Right atrium auricular region (tissue), 2 donors: ENCODE measurements at places on chromosomes 16 and 17. TPM values are rescaled to one million over a fixed set of nuclear protein-coding genes. Genes with fewer than 3 reads are reported as not detected.

- peaks cover 5% of the 10 kb centered on the region for H3K36me3 ChIP-seq
- no peak for DNase-seq
- H3K27ac ChIP-seq: no peak overlapping the region
- H3K27me3 ChIP-seq: no peaks in the 10 kb centered on the region
- no peak overlapping the region for H3K4me3 ChIP-seq
- no peaks in the 10 kb centered on the region for H3K4me1 ChIP-seq
These were observed 21.6 kb downstream of the GAA start for GRCh38 chr17:80122926-80123505.

The CDH16 gene
- total RNA-seq: 0.79 TPM

DNA sequence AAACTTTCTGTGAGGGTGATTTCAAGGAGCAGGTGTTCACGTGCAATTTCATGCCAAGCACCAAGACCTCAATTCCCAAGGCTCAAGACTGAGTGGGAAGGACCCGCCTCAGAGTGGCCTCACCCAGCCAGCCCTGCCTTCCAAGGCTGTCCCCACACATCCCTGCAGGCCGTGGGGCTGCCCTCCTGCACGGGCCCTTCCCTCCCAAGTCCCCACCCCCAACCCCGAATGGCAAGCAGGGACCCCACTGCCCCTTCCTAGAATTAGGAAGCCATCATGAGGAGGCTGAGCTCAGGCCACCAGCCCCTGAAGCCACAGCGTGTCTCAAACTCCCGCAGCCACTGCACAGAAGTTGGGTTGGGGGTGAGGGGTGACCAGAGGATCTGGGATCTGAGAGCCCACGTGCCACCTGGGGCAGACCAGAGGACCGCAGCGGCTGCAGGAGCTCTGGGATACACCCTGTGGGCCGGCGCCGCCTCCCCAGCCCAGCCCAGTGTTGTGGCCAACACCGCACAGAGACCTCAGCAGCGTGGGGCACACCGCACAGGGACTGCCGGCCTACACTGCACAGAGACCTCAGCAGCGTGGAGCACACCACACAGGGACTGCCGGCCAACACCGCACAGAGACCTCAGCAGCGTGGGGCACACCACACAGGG, 20.7 kb downstream of the GNPTG start:
- DNase-seq: no peak
- H3K27me3 ChIP-seq: no peaks in the 10 kb centered on the region
- no peak overlapping the region for H3K4me3 ChIP-seq
- H3K27ac ChIP-seq: no peak overlapping the region

- H3K36me3 ChIP-seq: no peaks in the 10 kb centered on the region
- H3K27ac ChIP-seq: peak overlapping the region; percentile 92
- no peak for DNase-seq
- peak overlapping the region; percentile 16 for H3K4me3 ChIP-seq
- H3K4me1 ChIP-seq: peaks cover 79% of the 10 kb centered on the region
- H3K27me3 ChIP-seq: no peaks in the 10 kb centered on the region
These were observed 18.7 kb downstream of the CEP295NL start for GRCh38 chr17:78884148-78884825.

DNA sequence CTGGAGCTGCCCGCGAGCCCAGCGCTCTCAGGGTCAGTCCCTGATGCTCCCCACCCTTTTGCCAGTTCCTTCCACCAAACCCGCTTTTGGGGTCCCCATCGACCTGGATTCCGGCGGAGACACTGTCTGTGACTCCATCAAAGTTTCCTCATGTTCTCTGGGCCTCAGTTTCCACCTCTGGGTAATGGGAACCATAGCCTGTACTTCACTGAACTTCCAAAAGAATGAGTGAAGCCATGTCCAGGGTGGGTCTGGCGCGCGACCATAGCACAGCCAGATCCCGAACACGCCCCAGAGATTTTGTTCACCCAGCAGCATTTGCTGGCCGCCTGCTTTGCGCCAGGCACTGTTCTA, 327 bp downstream of the SDR42E2 start:
- H3K27me3 ChIP-seq: no peaks in the 10 kb centered on the region
- peak overlapping the region; percentile 33 for H3K4me3 ChIP-seq
- no peak for DNase-seq
- no peaks in the 10 kb centered on the region for H3K36me3 ChIP-seq
